ENCODE measurements at places on chromosomes 11 and 22.

DNA sequence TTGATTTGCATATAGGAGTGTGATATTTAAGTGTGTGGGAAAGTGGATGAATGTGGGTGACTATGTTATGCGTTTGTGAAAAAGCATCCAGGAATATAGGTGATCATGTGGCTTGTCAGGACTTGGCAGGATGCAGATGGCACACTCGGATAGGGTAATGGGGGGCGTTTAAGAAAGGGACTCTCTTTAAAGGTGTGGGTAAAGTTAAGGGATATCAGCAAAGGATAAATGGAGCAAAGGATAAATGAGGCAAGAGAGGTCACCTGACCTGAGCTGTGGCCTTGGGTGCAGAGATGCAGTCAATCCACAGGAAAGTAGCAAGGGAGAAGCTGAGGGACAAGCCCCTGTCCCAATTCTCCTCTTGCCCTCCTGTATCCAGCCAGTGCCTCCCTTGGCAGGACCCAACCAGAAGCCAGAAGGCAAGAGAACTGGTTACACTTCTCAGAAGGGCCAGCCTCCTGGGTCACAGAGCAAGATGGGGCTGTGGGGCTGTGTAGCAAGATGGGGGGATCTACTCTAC, 47.5 kb upstream of the GRAMD1B start:
- DNase-seq: no peak

- no peak for DNase-seq
Measured at GRCh38 chr22:18997925-18998315, 61.8 kb upstream of the PRODH start.

DNA sequence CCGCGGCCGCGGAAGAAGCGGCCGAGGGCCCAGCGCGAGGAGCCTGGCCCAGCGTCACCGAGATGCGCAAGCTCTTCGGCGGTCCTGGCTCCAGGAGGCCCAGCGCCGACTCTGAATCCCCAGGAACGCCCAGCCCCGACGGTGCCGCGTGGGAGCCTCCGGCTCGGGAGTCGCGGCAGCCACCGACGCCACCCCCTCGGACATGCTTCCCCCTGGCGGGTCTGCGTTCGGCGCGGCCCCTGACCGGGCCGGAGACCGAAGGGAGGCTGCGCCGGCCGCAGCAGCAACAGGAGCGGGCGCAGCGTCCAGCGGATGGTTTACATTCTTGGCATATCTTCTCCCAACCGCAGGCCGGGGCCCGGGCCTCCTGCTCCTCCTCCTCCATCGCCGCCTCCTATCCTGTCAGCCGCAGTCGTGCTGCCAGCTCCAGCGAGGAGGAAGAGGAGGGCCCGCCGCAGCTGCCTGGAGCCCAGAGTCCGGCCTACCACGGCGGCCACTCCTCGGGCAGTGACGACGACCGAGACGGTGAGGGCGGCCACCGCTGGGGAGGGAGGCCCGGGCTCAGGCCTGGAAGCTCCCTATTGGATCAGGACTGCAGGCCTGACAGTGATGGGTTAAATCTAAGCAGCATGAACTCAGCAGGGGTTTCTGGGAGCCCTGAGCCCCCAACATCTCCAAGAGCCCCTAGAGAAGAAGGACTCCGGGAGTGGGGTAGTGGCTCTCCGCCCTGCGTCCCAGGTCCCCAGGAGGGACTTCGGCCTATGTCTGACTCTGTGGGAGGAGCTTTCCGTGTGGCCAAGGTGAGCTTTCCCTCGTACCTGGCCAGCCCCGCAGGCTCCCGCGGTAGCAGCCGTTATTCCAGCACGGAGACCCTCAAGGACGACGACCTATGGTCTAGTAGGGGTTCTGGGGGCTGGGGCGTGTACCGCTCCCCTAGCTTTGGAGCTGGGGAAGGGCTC, 1.2 kb downstream of the ARHGEF17 start:
- DNase-seq: no peak

GRCh38 chr11:61787928-61788491, 4.4 kb downstream of the TMEM258 start:
- DNase-seq: no peak

- no peak for DNase-seq
Measured at GRCh38 chr11:58592760-58593472, 14.1 kb downstream of the ZFP91 start.

Measured in stimulated activated CD8-positive, alpha-beta memory T cell treated with anti-CD3 and anti-CD28 coated beads, Interleukin-2, amount 100 ng/mL, for 1 hour (primary cell).